ENCODE measurements at places on chromosomes 4 and X.
A peak's percentile ranks its signal among the peaks of the same experiment; 100 is the strongest.

- DNase-seq, result no peak
These were observed 17.1 kb downstream of the LDB2 start for GRCh38 chr4:16881151-16881884.

DNA sequence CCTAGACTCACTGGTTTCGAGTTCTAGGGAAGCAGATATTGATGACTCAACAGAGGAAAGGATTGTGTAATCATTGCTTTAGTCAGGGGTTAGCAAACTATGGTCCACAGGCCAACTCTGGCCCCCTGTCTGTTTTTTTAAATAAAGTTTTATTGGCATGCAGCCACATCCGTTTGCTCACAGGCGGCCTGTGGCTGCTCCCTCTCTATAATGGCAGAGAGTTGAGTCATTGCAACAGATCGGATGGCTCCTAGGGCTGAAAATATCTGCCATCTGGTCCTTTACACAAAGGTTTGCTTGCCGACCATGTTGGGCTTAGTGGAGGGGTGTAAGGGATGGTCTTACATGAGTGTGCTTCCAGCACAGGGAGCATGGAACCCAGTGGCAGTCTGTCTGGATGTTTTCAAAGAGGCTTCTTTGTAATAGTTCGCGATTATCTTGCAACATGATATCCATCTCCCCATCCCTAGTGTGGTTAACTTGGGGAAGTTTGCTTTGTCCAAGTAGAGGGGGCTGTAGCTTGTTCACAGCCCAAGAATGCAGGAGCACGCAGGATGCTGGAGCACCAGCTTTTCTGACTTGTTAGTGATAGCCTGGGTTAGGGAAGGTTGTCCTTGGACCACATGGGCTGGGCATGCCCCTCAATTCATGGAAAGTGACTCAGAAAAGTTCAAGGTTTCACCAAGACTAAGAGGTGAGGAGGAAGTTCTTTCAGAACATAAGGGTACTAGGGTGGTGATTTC is 59.3 kb upstream of the CLDN34 start:
- no peak for DNase-seq

- no peak for DNase-seq
These were observed 65.0 kb upstream of the MAGEB2 start for GRCh38 chrX:30150196-30150895.

- no peak for DNase-seq
These were observed 30.5 kb upstream of the ESX1 start for GRCh38 chrX:104285201-104285600.

GRCh38 chr4:75908555-75908954 is 6.3 kb upstream of the PPEF2 start:
- no peak for DNase-seq

DNA sequence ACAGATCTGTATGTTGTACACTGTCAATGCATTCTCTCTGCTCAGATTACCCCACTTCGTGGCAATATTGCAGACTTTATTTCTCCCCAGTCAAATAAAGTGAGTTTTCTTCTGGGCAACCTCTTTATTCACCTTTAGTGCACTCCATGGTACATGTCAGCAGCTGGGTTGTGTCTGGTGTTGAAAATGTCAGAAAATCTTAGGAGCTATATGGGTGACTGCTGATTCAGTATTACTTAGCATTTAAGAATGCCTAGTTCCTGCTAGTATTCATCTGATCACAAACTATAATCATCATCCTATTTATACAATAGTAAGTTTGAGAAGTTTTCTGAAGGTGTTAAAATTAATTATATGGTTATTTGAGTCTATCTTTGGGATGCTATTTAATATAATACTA is 112.5 kb downstream of the CFAP299 start:
- no peak for DNase-seq

DNA sequence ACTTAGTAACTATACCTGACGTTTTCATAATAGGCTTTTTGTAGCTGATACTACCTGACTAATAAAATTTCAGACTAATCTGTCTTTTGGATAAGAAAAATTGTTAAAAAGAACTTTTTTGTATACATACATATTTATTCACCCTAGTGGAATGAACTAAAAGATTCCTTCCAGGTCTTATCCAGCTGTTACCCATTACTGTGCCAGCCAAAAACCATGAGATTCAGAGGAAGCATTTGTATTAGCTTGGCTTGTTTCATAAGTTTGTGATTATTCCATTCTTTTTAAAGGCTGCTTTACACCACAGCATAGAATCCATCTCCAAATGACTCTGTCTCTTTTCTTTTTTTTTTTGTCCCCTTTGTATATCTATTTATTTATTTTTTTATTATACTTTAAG is 149.4 kb downstream of the FAT4 start:
- no peak for DNase-seq

DNA sequence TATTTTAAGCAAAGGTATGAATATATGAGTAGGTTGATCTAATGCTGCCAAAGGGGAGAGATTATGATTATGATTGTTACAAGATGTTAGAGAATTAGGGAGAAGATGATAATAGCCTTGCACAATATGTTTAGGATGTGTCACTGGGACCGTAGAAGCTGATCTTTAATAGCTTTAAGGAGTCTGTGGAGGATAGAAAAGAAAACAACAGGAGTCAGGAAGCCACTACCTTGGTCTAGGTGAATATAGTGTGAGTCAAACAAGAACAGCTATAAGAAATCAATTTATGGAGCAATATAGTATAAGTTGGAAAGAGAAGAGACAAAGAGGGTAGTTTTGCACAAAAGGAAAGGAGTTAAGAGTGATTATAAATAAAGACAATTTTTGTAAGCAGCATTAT is 232.7 kb downstream of the FSTL5 start:
- no peak for DNase-seq

DNA sequence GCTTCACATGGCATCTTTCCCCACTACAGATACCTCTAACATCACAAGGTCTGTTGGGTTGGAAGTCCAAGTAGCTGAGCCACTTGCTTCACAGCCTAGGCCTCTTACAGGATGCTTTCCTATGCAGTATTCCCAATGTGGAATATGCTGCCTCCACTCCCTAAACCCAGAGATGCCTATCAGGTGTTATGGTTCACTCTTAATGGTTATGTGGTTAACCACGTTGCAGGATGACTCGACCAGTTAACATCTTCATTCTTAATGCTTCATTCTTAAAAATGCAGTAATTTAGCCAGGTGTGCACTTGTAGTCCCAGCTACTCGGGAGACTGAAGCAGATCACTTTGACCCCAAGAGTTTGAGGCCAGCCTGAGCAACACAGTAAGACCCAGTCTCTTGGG is 24.2 kb downstream of the HAUS3 start:
- no peak for DNase-seq

GRCh38 chr4:7807351-7807921 is 132.2 kb downstream of the AFAP1 start:
- DNase-seq, result no peak

DNA sequence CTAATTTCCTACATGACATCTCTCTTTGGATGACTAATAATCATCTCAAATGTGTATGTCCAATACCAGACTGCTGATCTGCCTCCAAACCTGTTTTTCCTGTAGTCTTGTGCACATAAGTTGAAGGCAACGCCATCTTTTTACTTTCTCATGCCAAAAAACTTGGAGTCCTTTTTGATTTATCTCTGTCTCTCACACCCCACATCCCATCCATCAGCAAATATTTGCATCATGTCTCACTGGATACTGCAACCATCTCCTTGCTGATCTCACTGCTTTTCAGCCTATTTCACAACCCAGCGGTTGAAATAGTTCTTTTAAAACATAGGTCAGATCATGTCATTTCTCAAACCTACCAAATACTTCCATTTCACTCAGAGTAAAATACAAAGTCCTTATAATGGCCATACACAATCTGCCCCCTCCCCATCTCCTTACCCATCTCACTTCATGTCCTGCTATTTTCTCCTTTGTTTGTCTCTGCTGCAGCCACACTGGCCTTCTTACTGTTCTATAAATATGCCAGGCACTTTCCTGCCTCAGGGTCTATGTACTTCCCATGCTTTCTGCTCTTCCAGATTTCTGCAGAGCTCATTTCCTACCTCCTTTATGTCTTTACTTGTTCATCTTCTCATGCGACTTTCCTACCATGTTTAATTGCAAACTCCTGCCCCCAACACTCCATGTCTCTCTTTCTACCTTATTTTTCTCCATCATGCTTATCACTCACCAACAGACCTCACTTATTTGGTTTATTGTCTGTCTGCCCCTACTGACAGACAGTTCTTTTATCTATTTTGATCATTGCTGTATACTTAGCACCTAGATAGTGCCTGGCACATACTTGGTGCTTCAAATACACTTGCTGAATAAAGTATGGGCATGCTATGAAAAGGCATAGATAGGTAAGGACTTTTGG is 98.8 kb downstream of the ANXA3 start:
- DNase-seq, result no peak

GRCh38 chr4:52645300-52645699 is 13.8 kb downstream of the USP46 start:
- no peak for DNase-seq

GRCh38 chrX:30538271-30538670 is 39.3 kb downstream of the TASL start:
- no peak for DNase-seq

- no peak for DNase-seq
These were observed 13.8 kb downstream of the CXCL13 start for GRCh38 chr4:77619408-77619807.

DNA sequence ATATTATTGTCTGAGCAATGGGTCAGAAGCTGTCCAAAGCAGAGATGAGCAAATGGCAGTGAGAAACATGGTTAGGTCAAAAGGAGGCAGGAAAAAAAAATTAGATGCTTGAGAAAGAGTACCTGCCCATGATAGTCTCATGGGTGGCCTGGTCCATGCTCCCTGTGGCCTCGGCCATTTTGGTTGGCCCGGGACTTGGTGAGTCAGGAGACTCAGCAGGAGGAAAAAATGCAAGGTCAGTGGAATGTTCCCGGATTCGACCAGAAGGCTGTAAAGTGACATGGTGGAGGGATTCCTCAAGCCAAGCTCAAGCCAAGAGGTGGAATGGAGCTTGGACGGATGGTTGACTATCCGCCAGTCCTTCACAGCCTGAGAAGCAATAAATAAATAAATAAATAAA is 236.7 kb downstream of the ASMT start:
- no peak for DNase-seq

GRCh38 chr4:121564840-121565375 is 131.9 kb downstream of the ANXA5 start:
- DNase-seq, result no peak

DNA sequence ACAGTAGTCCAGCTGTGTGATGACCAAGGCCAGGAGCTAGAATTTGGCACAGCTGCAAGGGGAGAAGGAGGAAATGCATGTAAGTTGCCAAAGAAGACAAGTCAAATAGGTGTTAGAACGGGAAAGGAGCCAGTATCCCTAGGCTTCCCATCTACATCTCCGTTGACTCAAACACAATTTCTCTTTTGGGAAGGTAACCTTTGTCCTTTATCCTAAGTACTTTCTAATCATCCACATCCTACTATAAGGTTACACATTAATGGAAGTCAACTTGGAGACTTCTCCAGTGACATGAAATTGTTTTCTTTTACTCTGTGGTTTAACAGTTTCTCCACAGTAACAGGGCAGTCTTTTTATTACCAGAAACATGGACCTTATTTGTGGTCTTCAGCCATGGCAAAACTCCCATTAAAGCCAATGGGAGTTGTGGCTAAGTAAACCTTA is 620.0 kb downstream of the ANKRD50 start:
- no peak for DNase-seq

- DNase-seq, result no peak
These were observed 7.4 kb downstream of the APOO start for GRCh38 chrX:23900220-23900797.

- no peak for DNase-seq
These were observed 23.2 kb downstream of the PRPS2 start for GRCh38 chrX:12814420-12814819.

- no peak for DNase-seq
These were observed 240.0 kb downstream of the FRMPD4 start for GRCh38 chrX:12378253-12378652.

DNA sequence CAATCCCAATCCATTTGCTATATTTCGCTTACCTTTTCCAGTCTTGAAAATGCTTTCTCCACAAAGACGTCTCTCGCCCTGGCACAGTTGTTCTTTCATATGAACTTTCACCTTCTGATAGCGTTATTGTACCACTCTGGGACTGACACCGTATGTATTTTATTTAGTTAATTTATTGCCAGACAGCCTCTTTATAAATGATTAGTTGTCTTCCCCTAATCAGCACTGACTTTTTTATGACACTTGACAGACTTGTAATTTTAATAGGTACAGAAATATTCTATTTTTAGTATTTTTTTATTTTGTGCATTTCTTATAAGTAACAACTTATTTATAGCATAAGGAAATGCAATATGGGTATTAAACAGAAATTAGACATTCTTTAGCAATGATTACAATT is at the start of gene GIMD1:
GIMD1 (minus strand) TSS at position 101 of the 400 bp plus-strand sequence. CDS start 1,343 bp downstream, outside the sequence.
- DNase-seq, result no peak

GRCh38 chr4:169080981-169081380 is 70.9 kb upstream of the CBR4 start:
- DNase-seq, result peak; percentile 43

Data from nucleus accumbens (tissue), 56 donors.